ENCODE measurements at places on chromosomes 6 and 20.

- no peak for DNase-seq
These were observed 45.0 kb downstream of the SLC23A2 start for GRCh38 chr20:4956200-4956810.

- DNase-seq = no peak
These were observed 2.9 kb downstream of the FRK start for GRCh38 chr6:116057766-116058165.

DNA sequence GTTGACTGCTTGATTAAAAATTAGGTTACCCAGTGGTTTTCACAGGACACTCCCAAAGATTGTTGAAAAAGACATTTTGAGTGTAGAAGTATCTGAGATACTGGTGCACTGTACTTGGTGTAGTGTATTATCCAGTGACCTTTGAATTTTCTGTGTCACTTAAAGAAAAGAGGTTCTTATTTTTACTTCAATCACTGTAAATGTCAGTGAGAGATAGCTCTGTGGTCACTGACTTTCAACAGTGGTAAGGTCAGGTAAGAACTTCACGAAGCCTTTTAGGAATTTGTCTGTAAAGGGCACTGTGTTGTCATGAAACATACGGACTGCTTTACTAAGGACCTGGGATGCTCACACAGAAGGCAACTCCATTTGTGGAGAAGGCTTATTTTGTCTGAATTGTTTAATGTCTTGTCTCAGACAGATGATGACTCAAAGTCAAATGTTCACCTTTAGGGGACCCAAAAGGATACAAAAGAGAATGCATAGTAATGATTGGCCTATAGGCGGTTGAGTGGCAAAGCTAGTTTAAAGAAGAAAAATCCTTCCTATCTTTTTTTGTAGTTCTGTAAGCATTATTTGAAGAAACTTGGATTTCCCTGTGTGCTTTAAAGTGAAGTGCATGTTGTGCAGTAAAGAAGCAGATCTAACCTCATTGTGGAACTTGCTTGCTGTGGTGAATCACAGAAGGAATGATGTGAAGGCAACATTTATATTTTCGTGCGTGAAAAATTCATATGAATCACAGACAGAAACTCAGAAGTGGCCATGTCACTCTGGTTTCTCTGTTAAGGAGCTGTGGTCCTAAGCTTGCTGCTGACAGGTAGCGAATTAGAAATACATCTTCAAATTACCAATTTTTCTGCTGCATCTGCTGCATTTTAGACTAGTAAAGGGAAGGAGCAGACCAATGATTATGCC is 47.3 kb downstream of the ZFAND3 start:
- DNase-seq = no peak

DNA sequence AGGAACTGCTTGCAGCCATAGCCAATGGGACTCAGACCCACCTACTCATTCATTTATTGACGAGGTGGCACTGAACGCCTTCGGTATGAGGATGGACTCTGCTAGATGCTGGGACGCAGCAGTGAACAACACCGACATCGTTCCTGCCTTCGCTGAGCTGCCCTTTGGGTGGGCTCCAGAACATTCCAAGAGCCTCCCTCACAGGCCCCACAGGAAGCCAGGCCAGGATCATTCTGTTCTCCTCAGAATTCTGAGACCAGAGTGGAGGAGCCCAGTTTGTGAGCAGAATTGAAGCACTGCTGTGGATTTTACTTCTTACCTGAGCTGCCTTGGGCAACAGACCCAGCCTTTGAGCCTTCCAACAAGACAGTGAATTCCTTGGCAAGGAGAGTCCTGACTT is 82.1 kb downstream of the KCNB1 start:
- DNase-seq = no peak

DNA sequence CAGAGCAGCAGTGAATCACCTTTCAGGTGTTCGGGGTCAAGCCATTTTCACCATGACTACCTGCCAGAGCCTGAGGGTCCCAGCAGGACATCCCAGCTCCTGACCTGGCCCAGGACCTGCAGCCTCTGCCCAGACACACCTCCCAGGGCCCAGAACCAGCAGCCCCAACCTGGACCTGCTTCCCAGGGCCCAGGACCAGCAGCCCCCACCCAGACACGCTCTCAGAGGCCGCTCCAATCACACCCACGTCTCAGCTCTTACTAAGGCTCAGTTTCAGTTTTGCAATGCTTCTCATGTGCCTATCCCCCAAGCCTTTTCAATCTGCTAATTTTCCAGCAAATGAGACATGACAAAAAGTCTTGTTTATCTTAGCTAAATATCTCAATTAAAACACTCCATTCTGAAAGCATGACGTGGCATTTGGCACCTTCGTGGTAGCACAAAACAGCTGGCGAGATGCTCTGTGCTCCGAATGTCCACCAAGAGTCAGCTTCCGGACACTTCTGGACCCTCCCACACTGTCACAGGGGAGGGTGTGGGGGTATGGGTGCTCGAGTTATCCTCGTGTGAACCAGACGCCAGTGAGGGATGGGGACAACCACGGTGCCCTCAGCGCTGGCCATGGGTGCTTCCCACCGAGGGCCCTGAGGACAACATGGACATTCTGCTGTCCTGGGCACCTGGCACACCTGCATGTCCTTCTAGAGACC is 253.2 kb downstream of the DLL1 start:
- DNase-seq = no peak
